AG04450 (cell line): ENCODE measurements at places on chromosomes 1 and 21.

DNA sequence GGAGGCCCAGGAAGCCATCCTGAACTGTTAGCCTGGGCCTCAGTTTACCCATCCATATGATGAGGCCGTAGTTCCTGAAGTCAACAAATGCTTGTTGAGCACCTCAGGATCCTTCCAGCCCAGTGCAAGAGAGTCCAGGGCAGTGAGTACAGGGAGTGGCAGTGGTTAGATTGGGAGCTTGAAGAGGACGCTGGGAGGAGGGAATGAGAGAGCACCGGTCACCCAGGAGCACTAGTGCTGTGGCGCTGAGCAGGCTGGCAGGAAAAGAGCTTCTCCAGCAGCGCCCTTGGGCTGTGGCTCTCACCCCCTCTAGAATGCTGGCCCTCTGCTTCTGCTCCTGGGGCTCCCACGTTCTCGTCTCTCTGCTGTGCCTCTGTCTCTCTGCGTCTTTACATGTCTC is 10.2 kb upstream of the SSBP3 start:
- no peak for DNase-seq

DNA sequence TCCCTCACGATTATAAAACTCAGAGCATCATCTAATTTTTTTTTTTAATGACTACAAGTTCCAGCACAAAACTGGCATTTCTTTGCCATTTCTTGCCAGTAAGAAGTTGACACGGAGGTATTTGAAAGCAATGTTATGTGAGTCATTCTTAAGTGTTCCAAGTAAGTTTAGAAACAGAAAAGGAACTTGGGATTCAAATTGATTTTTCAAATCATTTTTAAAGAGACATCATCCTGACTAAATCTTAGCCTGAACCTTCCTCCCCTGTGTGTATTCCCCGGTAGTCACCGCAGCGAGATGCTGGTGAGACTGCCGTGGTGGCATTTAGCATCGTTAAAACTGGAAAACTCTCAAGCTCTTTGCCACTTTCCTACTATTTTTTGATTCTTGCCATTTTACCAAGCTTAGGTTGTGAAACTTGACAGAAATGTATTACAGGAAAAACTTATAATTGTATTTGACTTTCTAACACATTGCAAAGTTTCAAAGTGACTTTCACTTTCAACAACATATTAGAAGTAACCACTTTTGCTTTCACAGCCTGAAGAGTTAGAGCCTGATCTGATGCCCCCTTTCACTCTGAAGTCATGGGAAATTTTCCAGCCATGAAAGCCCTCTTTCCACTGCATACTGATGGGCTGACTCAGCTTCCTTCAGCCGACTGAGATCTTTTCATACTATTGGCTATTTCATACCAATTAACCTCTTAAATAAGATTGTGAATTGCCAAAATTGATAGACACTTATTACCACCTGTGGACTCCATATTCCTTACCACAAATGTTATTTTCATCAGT is 61.4 kb downstream of the OLFML2B start:
- peak; percentile 56 for DNase-seq

DNA sequence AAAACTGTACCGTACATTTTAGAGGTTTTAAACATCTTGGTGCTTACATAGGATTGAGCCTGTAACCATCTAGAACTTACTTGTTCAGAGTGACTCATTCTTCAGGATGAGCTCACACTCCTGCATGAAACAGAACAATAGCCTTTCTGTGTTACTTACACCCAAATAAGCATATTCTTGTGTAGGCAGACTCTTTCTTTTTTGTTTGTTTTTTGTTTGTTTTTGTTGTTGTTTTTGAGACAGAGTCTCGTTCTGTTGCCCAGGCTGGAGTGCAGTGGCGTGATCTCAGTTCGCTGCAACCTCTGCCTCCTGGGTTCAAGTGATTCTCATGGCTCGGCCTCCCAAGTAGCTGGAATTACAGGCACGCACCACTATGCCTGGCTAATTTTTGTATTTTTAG is 3.8 kb upstream of the CA6 start:
- DNase-seq: peak; percentile 61

DNA sequence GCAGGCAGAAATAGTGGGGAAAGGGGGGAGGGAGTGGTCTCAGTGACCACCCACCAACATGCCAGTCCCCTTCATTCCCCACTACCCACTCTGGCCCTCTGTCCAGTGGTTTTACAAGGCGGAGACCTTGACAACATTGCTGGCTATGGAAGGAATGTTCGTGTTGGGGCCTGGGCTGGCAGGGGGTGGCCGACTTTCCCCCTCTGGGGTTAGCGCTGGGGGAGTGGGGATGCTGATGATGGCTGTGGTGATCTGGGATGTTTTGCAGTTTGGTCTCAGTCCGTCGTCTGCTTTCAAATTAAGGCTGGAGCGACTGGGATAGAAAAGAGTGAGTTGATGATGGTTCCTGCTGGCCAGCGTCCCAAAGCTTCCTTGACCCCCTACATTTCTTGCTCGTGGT is 20.3 kb downstream of the DDX20 start:
- no peak for DNase-seq

DNA sequence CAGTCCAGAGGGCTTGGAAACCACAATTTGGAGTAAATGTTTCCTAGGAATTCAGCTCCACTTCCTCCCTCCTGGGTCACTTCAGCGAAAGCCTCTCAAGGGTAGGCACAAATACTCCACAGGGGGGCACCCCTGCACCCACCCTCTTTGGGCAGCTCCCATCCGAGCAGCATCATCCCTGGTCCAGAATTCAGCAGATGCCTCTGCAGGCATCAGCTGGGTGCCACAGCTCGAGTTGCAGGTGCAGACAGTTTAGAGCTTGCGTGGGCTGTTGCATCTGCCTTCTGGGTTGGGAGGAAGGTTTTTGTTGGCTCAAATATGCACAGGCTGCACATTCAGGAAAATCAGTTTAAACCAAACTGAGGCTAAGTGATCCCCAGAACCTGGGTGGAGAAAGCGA is 25.0 kb downstream of the KANK4 start:
- DNase-seq: no peak

- no peak for DNase-seq
Observed at GRCh38 chr1:17209430-17209829, 4.5 kb downstream of the PADI1 start.

GRCh38 chr1:199243423-199244061 is 604.7 kb downstream of the PTPRC start:
- DNase-seq: no peak

- no peak for DNase-seq
Observed at GRCh38 chr1:67908250-67908936, 75.1 kb upstream of the GNG12 start.

DNA sequence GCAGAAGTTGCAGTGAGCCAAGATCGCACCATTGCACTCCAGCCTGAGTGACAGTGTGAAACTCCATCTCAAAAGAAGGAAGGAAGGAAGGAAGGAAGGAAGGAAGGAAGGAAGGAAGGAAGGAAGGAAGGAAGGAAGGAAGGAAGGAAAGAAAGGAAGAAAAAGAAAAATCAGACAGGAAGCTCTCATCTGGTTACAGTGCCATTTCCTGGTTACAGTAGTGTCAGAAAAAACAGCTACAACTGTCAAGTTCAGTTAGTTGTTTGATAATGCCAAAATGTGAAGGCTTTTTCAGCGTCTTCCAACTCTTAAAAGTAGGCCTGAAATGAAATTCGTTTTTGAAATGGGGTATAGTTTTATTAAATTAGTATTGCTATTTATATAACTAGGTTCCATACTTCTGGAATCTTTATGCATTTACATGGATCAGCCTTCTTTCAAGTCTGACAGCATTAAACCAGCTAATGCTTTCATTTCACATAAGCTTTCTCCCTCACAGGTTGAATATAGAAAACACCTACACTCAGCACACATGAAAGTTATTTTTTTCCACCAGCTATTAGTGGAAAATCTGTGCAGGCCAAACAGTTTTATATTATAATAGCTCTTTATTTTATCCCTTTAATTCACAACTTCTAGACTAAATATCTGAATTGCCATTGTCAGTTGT is 21.2 kb downstream of the PTPN22 start:
- DNase-seq: no peak

DNA sequence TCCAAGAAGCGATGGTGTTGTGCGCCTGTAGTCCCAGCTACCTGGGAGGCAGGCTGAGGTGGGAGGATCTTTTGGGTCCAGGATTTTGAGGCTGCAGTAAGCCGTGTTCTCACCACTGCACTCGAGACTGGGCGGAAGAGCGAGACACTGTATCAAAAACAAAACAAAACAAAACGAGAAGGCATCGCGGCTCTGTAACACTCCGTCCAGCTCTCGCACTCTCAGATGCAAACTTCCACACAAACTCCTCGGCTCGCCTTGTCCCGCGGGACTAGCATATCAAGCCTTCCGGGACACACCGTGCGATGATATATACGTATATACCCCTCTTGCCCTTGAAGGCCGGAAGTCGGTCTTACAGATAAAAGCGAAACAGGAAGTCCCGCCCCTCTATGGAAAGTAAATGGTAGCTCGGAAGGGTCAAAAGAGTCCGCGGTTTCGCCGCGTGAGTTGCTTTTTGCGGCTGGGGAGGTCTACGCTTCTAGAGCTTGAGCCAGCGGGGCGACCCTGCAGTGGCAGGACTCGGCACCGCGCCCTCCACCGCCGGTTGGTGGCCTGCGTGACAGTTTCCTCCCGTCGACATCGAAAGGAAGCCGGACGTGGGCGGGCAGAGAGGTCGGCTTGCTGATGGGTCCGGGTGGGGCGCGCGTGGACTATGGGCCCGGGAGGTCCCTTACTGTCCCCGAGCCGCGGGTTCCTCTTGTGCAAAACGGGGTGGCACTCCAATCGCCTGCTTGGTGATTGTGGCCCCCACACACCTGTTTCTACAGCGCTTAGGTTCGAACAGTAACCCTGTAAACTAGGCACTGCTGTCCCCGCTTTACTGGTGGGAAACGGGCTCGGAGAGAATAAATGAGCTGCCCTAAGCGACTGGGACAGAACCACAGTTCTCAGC is at the start of gene COA6:
TSS of gene COA6 (plus strand) at position 393 of the 895 bp plus-strand sequence. CDS start at position 404, 11 bp downstream.
- DNase-seq: peak; percentile 93

DNA sequence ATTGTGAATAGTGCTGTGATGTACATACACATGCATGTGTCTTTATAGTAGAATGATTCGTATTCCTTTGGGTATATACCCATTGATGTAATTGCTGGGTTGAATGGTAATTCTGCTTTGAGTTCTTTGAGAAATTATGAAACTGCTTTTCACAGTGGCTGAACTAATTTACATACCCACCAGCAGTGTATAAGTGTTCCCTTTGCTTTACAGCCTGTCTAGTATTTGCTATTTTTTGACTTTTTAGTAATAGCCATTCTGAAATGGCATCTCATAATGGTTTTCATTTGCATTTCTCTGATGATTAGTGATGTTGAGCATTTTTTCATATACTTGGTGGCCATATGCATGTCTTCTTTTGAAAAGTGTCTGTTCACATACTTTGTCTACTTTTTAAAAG is 54.5 kb upstream of the FAM78B start:
- no peak for DNase-seq

DNA sequence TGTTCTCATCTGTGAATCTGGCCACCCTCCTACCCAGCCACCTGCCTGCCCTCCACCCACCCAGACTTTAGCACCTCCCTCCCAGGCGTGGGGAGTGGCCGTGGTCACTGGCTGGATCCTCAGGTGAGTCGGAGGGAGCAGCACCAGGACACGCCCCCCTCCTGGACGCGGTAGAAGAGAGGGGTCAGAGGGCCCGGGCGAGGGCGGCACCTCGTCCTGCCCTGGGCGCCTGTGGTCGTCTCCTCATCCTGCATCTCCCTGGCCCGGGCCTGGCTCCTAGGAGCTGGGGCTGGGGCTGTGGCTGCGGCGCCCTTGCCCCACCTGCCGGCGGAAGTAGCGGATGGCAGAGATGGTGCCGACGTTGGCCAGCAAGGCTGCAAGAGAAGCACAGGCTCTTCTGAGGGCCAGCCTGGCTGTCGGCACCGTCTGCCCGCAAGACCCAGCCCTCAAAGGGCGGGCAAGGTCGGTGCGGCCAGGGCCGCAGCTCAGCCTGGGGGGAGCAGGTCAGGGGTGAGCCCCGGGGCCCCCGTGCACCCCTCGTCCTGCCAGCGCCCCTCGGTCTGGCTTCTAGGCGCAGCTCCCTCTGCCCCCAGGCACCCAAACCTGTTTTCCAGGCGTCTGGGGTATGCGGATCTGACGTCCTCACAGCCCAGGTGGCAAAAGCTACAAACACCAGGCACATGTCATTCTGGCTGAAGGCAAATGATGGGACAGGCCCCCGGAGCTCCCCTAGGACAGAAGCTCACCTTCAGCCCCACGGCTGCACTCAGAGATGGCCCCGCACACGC is 5.8 kb downstream of the PERM1 start:
- DNase-seq: no peak

DNA sequence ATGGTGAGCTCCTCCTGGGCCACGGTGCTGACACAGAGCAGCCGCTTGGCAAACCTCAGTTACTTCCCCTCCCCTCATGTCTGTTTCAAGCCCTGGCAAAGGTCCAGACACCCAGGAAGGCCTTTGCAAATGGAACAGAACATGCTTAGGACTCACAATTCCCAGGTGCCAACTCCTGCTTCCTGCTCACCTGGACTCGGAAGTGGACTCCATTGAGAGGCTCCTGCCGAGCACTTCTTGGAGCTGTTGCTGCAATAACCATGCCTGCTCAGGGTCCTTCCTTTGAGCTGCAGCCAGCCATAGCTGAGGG is 10.7 kb downstream of the DCST2 start:
- DNase-seq: no peak

GRCh38 chr1:12482988-12483387 is 135.0 kb downstream of the DHRS3 start:
- no peak for DNase-seq

- no peak for DNase-seq
Observed at GRCh38 chr1:223525957-223526356, 132.7 kb downstream of the CCDC185 start.

DNA sequence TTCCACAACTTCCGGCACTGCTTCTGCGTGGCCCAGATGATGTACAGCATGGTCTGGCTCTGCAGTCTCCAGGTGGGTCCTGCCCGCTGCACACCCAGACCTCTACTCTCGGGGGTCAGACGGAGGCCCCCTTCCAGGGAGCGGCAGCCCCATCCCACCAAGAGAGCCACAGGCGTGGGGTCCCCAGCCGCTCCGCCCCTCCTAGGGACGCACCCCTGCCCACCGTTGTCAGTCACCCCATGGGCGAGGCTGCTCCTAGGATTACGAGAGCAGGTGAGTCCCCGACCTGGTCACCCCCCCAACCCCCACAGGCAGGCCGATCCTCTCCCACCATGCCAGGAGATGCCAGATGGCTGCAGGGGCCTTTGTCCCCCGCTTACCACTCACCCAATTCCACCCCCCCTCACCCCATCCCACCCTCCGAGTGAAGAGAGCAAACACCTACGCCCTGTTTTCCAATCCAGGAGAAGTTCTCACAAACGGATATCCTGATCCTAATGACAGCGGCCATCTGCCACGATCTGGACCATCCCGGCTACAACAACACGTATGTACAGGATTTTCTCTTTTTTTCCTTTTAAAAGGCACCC is 107.0 kb downstream of the PDE9A start:
- DNase-seq: no peak

- no peak for DNase-seq
Observed at GRCh38 chr1:232682248-232682647, 52.3 kb upstream of the SIPA1L2 start.

DNA sequence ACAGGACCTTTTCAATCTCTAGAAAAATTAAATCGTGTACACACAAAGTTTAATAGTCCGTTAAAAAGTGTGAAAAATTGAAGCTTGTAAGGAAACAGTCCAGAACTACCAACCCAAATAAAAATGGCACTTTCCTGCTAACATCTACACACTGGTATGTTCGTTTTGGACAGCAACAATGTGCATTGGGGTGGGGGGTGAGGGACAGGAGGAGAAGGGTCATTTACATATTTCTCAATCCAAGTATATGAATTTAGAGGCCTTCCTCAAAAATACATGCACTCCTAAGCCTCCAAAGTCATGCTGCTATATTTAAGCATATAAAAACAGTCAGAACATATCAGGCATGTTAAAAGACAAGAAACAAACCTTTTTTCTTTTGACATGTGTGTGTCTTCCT is 2.5 kb downstream of the PPP1R15B start:
- no peak for DNase-seq

GRCh38 chr1:15918962-15919715 is 56.8 kb downstream of the ZBTB17 start:
- peak; percentile 33 for DNase-seq
